ENCODE measurements at places on chromosomes 2 and 18.

GRCh38 chr18:28766721-28767120 is 589.8 kb upstream of the CDH2 start:
- no peak for DNase-seq

DNA sequence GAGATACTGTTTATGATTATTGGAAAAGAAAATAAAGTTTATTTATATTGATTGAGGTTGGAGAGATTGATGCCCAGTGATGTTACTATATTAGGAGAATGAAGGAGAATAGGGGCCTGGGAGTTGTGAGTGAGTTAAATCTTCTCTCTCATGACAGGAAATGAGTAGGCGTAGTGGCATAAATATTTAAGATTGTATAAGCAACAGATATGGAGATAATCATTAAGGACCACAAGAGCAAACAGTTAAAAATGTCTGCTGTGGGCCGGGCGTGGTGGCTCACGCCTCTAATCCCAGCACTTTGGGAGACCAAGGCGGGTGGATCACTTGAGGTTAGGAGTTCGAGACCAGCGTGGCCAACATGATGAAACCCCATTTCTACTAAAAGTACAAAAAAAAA is 62.7 kb downstream of the PTRHD1 start:
- DNase-seq: no peak

- no peak for DNase-seq
Observed at GRCh38 chr2:44360749-44361329, 455 bp downstream of the PREPL start.

GRCh38 chr2:50647381-50647780 is 384.6 kb downstream of the NRXN1 start:
- DNase-seq: no peak

- peak; percentile 48 for DNase-seq
Observed at GRCh38 chr2:85390941-85391669, 19.1 kb downstream of the CAPG start.

DNA sequence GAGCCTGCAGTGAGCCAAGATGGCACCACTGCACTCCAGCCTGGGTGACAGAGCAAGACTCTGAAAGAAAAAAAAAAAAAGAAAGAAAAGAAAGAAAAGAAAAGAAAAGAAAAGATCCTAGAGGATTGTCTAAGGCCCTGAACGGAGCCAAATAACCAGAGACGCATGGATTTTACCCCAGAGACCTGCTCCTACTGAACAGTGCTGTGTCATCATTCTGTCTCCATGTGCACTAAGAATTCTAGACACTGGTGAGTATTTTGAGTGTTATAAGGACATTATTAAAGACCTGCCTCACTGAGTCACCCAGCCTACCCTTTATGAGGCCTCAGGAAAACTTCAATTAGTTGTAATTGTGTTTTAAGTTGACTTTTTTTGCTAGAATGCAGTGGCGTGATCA is 61.9 kb upstream of the RIOK3 start:
- DNase-seq: no peak

GRCh38 chr2:21306235-21306634 is 182.5 kb downstream of the TDRD15 start:
- no peak for DNase-seq

DNA sequence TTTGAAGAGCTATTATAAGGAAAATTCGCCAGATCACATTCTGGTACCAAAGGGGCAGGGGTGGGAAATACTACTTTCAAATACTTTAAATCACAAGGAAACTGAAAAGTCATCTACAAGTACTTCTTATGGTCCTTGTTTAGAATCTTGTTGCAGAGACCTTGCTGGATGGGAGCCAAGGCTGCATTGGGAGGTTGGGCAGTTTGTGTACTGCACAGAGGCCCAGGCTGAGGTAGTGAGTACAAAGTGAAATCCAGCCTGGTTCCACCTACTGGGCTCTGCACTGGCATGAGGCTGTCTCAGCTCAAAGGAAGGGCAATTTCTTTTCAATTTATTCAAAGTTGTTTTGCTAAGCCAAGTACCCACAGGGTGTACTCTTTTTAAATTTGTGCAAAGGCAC is 140.3 kb upstream of the DLX2 start:
- DNase-seq: no peak

GRCh38 chr2:202639231-202639630 is 4.5 kb downstream of the FAM117B start:
- DNase-seq: no peak

GRCh38 chr2:213246497-213247281 is 37.6 kb upstream of the SPAG16 start:
- peak; percentile 32 for DNase-seq

GRCh38 chr2:4256351-4256750 is 553.0 kb downstream of the DCDC2C start:
- DNase-seq: no peak

DNA sequence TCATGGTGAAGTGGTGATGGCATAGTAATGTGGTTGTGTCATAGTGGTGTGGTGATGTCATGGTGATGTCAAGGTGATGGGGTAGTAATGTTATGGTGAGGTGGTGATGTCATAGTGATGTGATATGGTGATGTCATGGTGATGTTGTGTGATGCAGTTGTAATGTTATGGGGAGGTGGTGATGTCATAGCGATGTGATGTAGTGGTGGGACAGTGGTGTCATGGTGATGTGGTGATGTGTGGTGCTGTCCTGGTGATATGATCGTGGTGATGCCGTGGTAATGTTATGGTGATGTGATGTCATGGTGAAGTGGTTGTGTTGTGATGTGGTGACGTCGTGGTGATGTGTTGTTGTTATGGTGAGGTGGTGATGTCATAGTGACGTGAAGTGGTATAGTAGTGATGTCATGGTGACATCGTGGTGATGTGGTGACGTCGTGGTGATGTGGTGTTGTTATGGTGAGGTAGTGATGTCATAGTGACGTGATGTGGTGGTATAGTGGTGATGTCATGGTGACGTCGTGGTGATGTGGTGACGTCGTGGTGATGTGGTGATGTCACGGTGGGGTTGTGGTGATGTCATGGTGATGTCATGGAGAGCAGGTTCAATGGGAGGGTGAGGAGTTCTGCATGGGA is 242.7 kb upstream of the MYT1L start:
- DNase-seq: no peak

DNA sequence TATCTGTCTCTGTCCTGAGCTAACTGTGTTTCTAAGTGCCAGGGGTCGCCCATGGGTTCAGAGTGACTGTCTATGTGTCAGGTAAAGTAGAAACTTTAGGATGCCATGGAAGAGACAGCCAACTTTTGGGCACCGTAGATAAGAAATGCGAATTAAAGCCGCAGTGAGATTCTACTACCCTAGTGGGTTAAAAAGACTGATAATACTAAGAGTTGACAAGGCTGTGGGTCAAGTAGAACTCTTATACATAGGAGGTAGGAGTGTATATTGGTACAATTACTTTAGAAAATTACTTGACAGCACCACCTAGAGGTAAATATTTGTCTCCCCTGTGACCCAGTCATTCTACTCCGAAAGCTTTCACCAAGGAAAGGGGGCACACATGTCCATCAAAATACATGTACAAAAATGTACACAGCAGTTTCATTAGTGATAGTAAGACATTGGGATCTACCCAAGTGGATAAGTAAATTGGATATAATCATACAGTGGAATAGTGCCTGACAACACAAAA is 371.3 kb downstream of the SLC4A3 start:
- no peak for DNase-seq

- DNase-seq: no peak
Observed at GRCh38 chr2:223697316-223697891, 95.2 kb upstream of the SCG2 start.

- no peak for DNase-seq
Observed at GRCh38 chr2:80370375-80371009, 65.9 kb upstream of the LRRTM1 start.

- DNase-seq: no peak
Observed at GRCh38 chr2:8328217-8328616, 353.6 kb upstream of the ID2 start.

- DNase-seq: no peak
Observed at GRCh38 chr2:173239644-173240043, 115.0 kb upstream of the CDCA7 start.

DNA sequence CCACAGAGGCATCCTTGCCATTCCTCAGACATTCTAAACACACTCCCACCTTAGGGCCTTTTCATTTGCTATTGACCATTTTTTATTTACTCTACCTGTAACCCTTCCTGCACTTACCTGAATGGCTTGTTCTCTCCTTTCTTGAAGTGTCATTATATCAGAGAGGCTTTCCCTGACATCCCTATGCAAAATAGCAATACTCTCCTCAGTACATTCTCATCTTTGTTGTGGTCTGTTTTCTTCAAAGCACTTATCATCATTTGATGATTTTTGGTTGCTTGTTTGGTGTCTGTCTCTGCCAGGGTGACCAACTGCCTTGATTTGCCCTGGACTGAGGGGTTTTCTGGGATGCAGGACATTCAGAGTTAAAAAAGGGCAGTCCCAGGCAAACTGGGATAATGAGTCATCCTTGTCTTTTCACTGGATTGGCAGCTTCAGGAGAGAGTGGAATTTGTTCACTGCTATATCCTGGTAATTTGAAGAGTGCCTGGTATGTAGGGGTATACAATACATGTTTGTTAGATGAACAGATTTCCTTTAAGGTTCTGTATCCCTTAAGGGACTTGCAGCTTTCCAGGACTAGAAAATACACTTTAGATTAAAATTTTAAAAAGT is 102.4 kb downstream of the BABAM2 start:
- no peak for DNase-seq

GRCh38 chr2:137156221-137156844 is 391.0 kb downstream of the THSD7B start:
- DNase-seq: no peak

DNA sequence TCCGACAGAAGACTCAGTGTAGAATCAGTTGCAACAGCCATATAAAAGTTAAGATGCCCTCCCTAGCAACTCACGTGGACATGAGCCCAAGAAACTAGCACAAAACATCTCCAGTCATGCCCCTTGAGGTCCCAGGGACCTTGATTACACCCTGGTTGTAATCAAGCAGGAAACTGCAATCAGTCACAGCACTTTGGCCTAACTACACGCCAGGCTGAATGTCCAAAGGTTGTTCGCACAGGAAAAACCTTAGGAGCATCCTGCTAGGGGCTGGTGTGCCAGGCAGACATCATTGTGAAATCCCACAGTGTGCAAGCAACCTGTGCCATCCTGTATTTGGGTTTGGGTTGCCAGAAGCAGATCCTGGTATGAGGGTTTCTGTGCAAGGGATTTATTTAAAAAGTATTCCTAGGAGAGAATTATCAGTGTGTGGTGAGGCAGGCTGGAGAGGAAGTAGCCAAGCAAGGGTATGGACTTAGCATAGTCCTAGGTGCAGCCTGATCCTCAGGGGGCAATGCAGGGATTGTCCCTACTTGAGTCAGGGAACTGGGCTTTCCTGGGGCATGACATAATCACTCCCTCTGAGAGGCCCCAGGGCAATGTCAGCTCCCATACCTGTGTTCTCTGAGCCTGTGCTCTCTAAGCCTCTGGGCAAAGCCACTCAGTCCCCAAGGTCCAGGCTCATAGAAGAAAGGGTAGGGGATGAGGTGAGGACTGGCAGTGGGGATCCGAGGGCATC is 17.8 kb upstream of the SULT1C2 start:
- no peak for DNase-seq

DNA sequence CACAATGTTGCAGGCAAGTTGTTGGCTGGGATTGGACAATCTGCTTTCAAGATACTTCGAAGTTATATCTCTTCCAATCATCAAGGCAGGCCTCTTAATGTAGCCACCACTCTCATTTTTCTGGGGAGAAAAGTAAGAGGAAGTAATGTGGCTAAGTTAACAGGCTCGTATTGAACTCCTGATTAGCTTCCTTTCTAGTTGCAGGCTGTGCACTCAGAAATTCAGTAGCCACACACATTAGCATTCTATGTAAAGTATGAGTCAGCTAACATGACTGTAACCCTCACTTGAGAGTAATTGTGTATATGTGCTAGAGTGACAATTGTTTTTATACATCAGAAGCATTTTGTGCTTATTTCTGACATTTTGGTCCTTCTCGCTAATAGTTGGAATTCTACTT is 3.3 kb downstream of the TWSG1 start:
- no peak for DNase-seq

- DNase-seq: no peak
Observed at GRCh38 chr2:208064220-208064961, 39.1 kb upstream of the PLEKHM3 start.

DNA sequence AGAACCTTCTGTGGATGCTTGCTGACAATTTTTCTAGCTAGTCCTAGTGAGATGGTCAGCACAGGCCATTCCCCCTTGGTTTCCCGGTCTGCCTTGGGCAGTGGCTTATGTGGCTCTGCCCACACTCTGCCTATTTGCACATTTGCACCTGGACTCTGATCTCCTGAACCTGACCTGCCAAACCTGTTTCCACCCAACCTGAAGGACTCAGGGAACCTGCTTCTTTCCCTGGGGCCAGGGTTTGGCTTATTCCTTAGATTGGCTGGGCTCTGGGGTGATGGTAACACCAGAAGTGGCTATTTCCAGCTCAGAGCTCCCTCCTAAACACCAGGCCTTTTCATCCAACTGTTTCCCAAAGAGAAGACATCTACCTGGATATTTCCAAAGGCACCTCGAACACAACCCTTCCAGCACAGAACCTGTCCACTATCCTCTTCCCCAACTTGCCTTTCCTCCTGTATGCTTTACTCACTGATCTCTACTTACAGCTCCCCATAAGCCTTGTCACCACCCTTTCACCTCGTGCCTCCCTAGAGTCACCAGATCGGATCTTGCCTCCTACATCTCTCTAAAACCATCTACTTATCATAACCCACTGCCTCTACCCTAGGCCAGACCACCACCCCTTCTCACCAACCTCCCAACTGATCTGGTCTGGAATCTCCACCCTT is 5.8 kb upstream of the MTA3 start:
- no peak for DNase-seq

DNA sequence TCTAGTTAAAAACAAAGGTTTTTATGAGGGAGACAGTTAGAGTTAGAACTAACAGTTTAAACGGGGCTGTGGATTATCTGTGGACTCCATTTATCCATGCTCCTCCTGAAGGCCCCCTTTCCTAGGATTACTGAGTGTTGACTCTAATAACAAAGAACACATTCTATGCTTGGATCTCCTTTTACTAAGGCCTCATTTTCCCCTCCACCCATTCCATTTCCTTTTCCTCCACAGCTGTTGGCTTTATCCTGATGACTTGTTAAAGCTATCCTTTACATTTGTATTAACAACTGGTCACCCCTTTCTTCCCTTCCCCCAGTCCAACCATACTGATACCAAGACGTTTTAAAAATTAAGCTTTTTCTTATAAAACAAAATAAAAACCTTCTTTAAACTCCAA is 220.6 kb downstream of the SRBD1 start:
- DNase-seq: no peak

GRCh38 chr2:134402410-134402809 is 148.5 kb downstream of the MGAT5 start:
- DNase-seq: no peak

- DNase-seq: no peak
Observed at GRCh38 chr18:43863180-43863579, 585.9 kb upstream of the SYT4 start.

GRCh38 chr18:74597034-74597661 is 522 bp upstream of the ZNF407 start:
- DNase-seq: peak; percentile 57
